EH (cell line): ENCODE measurements at places on chromosomes 12 and 14.
A peak's percentile ranks its signal among the peaks of the same experiment; 100 is the strongest.

- DNase-seq = no peak
These were observed 15.9 kb downstream of the MAP3K12 start for GRCh38 chr12:53483225-53483978.

DNA sequence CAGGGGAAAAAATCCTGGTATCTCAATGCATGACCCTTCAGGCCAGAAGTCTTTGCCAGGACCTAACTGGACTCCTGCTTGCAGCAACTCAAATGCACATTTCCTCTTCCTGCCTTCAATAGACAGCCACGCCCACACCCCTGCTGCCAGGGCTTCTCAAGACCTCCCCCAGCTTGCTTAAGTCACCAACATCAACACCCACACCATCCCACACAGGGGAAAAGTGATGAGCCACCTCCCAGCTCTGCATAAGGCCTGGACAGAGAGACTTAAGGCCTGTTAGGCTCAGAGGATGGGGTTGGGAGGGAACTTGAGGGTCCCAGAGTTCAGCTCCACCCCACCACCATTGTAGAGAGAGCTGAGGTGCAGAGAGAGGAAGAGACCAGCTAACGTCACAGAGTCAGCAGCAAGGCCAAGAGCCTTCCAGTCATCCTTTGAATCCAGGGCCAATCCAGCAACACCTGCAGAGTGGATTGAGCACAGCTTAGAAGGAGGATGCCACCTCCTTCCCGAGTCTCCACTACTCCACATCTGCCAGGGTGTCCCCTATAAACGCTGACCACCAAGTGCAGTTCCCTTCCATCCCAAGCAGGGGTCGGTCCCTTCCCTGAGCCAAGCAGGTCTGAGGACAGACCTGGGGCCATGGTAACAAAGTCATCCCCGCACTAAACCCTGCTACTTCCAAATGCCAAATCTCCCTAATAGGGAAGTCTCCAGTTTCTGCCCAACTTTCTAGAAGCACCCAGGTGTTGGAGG is 50.0 kb downstream of the KDM2B start:
- DNase-seq = peak; percentile 85

- peak; percentile 12 for DNase-seq
These were observed 4.3 kb upstream of the GPR19 start for GRCh38 chr12:12700254-12700653.

DNA sequence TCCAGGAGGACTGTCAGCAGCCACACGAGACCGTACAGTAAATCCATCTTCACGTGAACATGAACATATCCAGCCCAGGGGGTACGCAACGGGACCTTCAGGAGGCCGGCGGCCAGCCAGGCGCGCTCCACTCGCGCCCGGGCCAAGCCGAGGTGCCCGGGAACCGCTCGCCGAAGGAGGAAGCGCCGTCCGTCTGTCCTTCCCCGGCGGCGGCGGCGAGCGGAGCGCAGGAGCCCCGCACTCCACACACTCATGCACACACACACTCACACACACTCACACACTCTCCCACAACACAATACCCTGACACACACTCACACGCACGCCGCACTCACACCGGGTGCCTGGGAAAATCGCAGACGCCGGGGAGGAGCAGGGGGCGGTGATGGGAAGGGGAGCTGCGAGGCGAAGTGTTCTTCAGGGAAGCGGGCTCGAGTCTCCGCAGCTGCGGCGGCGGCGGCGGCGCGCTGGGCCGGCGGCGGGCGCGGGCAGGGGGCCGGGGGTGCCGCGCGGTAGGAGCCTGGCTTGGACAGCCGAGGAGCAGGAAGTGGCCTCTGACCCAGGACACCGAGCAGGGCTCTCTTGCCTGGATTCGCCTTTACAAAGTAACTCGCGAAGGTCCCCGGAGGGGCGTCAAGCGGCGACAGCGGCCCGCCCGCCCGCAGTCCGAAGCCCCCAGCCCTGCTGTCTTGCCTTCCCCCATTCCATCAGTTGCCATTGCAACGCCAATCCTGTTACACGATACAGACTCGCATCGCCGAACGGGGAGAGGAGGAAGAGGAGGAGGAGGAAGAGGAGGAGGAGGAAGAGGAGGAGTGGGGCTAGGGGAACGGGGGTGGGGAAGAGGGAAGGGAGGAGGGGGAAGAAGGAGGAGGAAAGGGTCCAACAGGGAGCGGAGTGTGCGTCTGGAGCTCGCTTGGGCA is 601 bp downstream of the MDGA2 start:
- no peak for DNase-seq

GRCh38 chr14:22003461-22003860 is 329.8 kb upstream of the OR4E1 start:
- DNase-seq = no peak

DNA sequence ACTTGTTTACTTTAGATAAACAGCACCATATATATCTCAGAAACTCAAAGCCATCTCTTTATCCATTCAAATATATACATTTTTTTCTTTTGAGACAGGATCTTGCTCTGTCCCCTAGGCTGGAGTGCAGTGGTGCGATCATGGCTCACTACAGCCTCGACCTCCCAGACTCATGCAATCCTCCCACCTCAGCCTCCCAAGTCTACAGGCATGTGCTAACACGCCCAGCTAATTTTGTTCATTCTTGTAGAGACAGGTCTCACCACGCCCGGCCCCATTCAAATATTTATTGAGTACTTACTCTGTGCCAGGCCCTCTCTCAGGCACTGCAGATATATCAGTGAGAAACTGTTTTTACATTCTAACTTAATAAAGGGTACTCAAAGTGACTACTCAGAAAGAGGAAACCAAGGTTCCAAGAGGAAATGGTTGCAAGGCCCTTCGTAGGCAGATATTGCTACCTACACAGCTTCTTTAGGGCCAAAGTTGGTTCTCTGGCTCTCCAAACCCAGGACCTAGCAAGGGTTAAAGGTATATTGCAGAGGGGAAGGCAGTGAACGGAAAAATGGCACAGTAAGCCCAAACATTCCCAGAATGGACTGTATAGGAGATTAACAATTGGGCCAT is 2.9 kb downstream of the ATXN3 start:
- DNase-seq = no peak
